Activated naive CD4-positive, alpha-beta T cell (primary cell): ENCODE measurements at places on chromosomes 11 and 22.

DNA sequence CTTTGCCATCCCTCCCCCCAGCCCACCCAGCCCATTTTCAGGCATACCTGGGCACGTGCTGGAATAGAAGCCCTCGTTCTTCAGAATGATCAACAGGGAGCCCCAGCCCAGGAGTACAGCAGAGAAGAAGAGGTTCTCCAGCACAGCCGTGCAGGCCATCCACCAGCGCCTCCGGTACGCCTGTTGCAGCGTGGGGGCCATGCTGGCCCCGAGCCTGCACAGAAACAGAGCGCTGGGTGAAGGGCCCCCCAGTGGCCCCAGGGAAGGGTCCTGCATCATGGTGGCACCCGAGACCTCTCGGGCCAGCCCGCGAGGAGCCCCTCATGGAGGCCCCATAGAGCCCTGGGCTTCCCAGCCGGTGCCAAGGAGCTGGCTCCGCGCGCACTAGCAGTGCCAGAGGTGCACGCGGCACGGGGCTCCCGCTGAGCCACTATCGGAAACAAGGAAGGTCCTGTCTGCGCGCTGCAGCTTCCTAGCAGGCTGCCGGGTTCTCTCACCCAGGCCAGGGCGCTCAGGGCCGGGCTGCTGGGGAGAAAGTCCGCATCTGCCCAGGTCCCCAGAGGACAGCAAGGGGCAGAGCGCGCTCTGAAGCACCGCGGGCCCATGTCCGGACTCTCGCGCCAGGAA, 1.5 kb downstream of the SLC43A1 start:
- DNase-seq = no peak

DNA sequence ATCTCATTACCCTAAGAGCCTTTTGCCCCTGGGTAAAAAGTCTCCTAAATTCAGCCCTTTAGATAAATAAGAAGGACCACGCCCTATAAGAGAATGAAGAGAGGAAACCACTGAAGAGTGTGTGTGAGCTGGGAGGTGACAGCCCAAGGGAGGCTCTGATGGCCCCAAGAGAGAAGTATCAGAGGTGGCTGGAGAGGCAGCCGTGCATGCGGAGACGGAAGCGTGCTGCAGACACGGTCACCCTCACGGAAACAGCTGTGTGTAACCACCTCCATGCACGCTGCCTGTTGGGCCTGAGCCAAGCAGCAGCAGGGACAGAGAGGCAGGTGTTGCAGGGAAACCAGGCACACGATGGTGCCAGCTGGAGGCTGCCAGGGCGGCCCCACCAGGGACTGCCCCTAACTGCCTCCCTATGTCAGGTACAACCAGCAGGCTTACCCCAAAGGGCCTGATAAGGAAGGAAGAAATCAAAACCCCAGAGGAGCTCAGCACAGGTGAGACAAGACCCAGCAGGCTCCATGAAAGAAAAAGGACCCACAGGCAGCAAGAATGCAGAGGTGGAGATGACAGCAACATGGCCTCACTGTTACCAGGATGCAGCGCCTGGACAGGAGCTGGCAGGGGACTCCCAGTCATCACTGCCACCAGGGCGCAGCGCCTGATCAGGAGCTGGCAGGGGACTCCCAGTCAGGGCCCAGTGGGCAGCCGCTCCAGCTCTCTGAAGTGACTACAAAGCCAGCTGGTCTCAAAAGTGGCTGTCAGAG, 7.8 kb downstream of the LARGE2 start:
- DNase-seq = no peak

- no peak for DNase-seq
These were observed 276.1 kb downstream of the SBF2 start for GRCh38 chr11:10017911-10018310.

DNA sequence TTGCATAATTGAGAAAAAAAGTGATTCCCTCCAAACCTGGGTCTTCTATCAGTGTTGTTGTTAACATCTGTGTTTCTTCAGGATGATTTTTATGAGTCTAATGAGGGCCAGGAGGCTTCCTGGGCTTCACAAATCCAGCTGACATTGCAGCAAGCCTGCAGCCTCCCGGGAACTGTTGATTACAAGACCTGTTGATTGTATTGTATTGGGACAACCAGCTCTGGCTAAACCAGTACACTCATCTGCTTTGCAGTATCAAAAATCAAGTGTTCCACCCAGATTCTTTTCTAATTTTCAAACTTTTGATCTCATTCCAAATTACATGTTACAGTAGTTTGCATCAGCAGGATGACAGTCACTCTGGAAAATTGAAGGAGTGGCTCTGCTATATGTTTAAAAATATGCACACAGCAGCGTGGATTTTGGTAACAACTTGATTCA, 16.1 kb upstream of the PRSS23 start:
- DNase-seq = no peak

GRCh38 chr22:17726928-17727897, 47.1 kb downstream of the BID start:
- DNase-seq = no peak

GRCh38 chr11:10295064-10295901, 1.3 kb upstream of the SBF2 start:
- no peak for DNase-seq

- no peak for DNase-seq
These were observed 20.9 kb upstream of the P4HA3 start for GRCh38 chr11:74332291-74332690.

DNA sequence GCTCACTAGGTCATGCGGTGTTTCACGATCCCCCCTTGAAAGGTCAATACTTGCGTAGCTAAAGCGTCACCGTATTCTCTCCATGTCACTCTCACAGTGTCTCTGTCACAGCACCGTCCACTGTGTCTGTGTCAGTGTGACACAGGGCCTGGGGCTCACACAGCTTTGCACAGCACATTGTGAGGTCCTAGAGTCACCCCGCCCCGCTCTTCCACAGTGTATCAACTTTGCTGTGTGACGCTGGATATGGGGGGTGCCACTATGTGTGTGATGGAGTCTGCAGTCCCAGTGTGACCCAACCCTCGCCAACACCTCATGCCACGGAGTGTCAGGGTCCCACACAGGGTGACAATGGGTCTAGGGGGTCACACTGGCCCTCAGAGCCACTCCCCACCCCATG, 583 bp downstream of the P4HA3 start:
- DNase-seq = no peak

GRCh38 chr11:66651016-66651415, 12.5 kb downstream of the RBM4 start:
- no peak for DNase-seq

DNA sequence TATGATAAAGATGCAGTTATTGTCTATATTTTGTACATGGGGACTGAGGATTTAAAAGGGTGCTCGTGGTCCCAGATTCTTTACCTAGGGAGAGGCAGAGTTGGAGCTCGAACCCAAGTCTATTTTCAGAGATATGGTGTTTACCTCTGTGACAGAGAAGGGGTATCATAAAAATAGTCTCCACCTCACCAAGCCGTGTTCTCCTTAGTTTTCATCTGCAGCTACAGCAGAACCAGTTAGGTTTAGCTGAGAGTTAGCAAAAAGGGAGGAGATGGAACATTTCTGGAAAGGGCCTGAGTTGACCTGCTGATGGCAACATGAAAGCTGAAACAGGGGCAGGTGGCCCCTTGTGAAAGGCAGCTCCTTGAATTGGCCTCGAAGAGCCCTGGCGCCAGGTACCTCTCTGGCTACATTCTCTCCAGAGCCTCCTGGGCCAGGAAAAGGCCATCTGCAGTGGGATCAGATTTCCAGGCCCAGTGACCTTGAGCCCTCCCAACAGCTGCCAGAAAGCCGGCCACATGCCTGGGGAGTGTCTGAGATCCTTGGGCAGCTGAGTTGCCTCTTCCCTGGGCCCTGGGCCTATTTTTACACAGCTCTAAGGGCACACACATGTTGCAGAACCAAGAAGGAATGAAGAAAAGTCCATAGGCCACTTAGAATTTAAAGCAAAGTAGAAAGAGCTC, 136.6 kb downstream of the NAV2 start:
- no peak for DNase-seq

- no peak for DNase-seq
These were observed 24.6 kb downstream of the MMP27 start for GRCh38 chr11:102680945-102681344.

DNA sequence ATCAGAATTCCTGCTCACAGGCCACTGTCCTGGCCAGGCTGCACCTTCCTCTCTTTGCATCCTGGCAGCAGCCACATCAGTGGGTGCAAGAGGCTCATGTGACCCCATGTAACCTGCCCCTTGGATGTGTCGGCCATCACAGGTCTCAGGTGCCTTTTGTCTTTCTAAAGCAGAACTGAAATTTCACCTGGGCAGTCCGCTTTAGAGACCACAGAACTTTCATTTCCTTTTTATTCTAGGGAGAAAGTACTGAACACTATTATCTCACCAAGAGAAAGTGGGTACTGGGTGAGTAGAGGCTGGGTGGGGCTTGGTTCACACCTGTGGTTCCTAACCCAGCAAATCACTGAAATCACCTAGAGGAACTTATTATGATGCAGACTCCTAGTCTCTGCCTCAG, 51.7 kb upstream of the NUP160 start:
- DNase-seq = no peak

- no peak for DNase-seq
These were observed 404.5 kb downstream of the LARGE1 start for GRCh38 chr22:33515795-33516194.

DNA sequence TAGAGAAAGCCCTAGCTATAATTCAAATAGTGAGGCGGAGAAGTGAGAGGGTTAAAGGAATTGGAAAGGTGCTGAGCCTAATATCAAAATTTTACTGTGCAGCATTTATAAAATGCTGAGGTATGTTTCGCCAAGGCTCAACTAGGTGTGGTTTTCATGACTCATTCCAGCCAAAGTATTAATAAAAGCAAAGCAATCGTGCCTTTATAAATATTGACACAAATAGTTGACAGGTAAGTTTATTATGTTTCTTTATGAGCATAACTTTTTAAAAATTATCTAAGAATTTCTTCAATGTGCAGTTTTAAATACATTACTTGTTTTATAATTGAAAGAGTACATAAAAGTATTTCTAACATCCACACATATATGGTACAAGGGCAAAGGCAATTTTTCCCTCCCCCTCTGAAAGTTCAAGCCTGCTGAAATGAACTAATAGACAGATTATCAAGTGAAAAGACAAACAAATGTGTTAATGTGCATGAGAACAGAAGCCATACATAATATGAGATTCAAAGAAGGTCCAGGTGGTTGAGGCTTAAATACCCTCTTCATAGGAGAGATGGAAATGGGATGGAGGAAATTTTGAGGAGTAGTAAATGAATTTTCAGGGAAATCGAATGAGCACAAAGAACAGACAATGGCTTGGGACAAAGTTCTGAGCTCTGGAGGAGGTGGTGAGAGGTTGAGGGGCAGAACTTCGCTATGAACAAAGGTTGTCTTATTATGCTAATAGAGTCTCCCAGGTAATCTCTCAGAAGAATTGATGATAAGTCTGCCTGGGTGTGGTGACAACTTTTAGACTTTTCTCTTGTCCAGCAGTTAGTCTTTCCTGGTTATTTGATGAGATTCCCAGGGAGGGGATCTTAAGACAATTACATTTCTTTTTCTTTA, 326.5 kb downstream of the BUD13 start:
- DNase-seq = no peak

DNA sequence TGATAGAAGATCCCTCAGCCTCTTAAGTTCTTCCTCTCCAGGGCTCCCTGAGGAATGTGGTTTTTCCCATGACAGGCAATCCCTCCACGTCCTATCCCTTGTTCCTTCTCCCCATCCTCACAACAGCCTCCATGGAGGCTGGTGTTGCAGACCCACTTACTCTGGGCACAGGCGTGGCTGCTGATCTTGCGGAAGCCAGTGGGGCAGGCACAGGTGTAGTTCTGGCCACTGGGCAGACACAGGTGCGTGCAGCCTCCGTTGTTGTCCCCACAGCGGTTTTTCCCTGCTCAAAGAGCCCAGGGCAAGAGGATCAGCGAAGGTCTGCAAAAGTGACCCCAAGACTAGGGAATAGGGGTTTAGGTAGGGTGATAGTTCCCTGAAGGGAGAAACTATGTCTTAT, 29.1 kb downstream of the LRP4 start:
- DNase-seq = no peak

- no peak for DNase-seq
These were observed 96.6 kb upstream of the POU2AF2 start for GRCh38 chr11:111148953-111149352.

GRCh38 chr11:32487270-32487669, 51.9 kb upstream of the WT1 start:
- no peak for DNase-seq

GRCh38 chr22:39528080-39528661, 4.4 kb downstream of the RPS19BP1 start:
- DNase-seq = no peak

- no peak for DNase-seq
These were observed 11.6 kb upstream of the GPHA2 start for GRCh38 chr11:64947208-64947814.

DNA sequence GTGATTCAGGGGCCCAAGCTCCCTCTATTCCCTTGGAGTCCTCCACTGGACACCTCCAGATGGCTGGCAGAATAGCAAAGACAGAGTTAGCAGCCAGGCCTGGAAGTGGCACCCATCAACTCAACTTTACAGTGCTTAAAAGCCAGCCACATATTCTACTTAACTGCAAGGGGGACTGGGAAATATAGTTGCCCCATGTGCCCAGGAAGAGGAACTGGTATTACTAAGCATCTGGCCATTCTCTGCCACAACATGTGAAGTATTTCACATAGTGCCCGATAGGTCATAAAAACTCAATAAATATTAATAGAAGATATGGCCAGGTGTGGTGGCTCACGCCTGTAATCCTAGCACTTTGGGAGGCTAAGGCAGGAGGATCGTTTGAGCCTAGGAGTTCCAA, 5.5 kb upstream of the IL10RA start:
- no peak for DNase-seq

DNA sequence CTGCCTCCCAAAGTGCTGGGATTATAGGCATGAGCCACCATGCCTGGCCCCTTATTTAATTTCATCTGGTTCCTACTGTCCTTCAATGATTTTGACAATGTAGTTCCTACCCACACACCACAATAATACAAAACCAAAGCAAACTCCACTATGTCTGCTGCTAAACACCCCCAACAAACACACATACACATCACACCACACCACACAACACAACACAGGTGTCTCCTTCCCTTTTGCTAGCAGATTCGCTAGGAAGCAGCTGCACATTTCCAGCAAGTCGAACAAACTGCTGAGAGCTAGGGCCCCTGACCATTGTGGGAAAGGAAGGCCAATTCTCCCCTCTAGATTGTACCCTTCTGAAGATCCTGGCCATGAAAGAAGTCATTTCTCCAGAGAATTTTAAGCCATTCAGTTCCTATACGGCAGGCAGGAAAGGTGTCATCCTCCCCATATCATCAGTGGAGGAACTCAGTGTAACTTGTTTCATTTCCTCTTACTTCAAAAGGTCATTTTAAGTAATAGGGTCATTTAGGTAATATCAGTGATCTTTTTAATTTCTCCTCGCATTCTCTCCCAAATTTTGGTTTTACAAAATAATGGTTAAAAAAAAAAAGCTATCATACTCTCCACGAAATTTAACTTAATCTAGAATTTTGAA, 18.5 kb downstream of the NUMA1 start:
- DNase-seq = no peak
